Foreskin keratinocyte (primary cell): ENCODE measurements at places on chromosomes 16 and 17. TPM values are rescaled to one million over a fixed set of nuclear protein-coding genes. Genes with fewer than 3 reads are reported as not detected.

The ARL4D gene
- total RNA-seq = 21.9 and 24.6 TPM in 2 replicates

The DBNDD1 gene
- 1.8 and 11.8 TPM in 2 replicates for total RNA-seq

The PHOSPHO1 gene
- 0.11 and 0.31 TPM in 2 replicates for total RNA-seq

The PRRT2 gene
- 0.11 and 0.51 TPM in 2 replicates for total RNA-seq

The EME1 gene
- total RNA-seq = 11.8 and 13.5 TPM in 2 replicates

The SLFN12L gene
- not detected in 2 replicates for total RNA-seq

The ITGA2B gene
- total RNA-seq = 0.25 and 0.37 TPM in 2 replicates

The ADAM11 gene
- 0.04 and 0.10 TPM in 2 replicates for total RNA-seq

The CTNS gene
- 11.8 and 14.3 TPM in 2 replicates for total RNA-seq

The RAB26 gene
- total RNA-seq = 0.42 and 0.44 TPM in 2 replicates

The TBC1D3E gene
- not detected in 2 replicates for total RNA-seq

The RPGRIP1L gene
- total RNA-seq = 9.7 and 9.8 TPM in 2 replicates

The KCNJ18 gene
- total RNA-seq = not detected in 2 replicates

The PSME3 gene
- 137 and 154 TPM in 2 replicates for total RNA-seq

The CEP295NL gene
- 0.04 TPM in 1 of 2 replicates, not detected in the other for total RNA-seq

The PYY gene
- not detected in 2 replicates for total RNA-seq

The SDK2 gene
- total RNA-seq = 3.0 and 3.4 TPM in 2 replicates

The DPEP3 gene
- total RNA-seq = not detected in 2 replicates

The KRTAP4-4 gene
- not detected in 2 replicates for total RNA-seq

The DNAH9 gene
- 0.10 and 0.21 TPM in 2 replicates for total RNA-seq

The PRR29 gene
- total RNA-seq = 0.03 TPM in 1 of 2 replicates, not detected in the other

The SLC46A1 gene
- total RNA-seq = 5.5 and 6.8 TPM in 2 replicates

The C17orf50 gene
- total RNA-seq = not detected in 2 replicates

The KRTAP2-2 gene
- not detected in 2 replicates for total RNA-seq

The TP53TG3F gene
- total RNA-seq = not detected in 2 replicates

The OTOA gene
- total RNA-seq = 0.07 and 0.17 TPM in 2 replicates

The HS3ST3B1 gene
- total RNA-seq = 1.8 and 2.1 TPM in 2 replicates

The GSPT1 gene
- total RNA-seq = 170 and 194 TPM in 2 replicates

The CD300LB gene
- total RNA-seq = not detected in 2 replicates

The OR4D1 gene
- total RNA-seq = not detected in 2 replicates

The FOXN1 gene
- 0.07 and 0.28 TPM in 2 replicates for total RNA-seq

The ARSG gene
- total RNA-seq = 0.48 and 0.53 TPM in 2 replicates

The MBTD1 gene
- 5.0 and 5.2 TPM in 2 replicates for total RNA-seq

The EXOC3L1 gene
- total RNA-seq = not detected in 2 replicates

The RAMP2 gene
- total RNA-seq = not detected in 2 replicates

The GHDC gene
- 7.0 and 8.6 TPM in 2 replicates for total RNA-seq

The KCNAB3 gene
- 0.78 and 1.0 TPM in 2 replicates for total RNA-seq

The PRSS36 gene
- 0.31 and 0.53 TPM in 2 replicates for total RNA-seq

The TEDC2 gene
- total RNA-seq = 17.7 and 19.8 TPM in 2 replicates

The EVPL gene
- 15.9 and 17.6 TPM in 2 replicates for total RNA-seq

The MT1M gene
- total RNA-seq = 0.24 TPM in 1 of 2 replicates, not detected in the other

The PRR35 gene
- not detected in 2 replicates for total RNA-seq

The ARL5C gene
- total RNA-seq = not detected in 2 replicates

The WDR59 gene
- 22.7 and 23.8 TPM in 2 replicates for total RNA-seq

The TLCD2 gene
- 0.60 and 0.65 TPM in 2 replicates for total RNA-seq

The BCAR1 gene
- total RNA-seq = 78.2 and 80.5 TPM in 2 replicates

The KRT32 gene
- total RNA-seq = not detected in 2 replicates

The CSF3 gene
- total RNA-seq = 4.3 and 5.1 TPM in 2 replicates
